Smooth muscle cell of trachea (primary cell): ENCODE measurements at places on chromosomes 16 and 17. TPM values are rescaled to one million over a fixed set of nuclear protein-coding genes. Genes with fewer than 3 reads are reported as not detected.

MMP25 gene
- 0.15 TPM in 1 of 2 replicates, not detected in the other for total RNA-seq

NPW gene
- 0.29 and 2.5 TPM in 2 replicates for total RNA-seq

TOP2A gene
- total RNA-seq = 6.5 and 149 TPM in 2 replicates

TPSAB1 gene
- total RNA-seq = not detected in 2 replicates

MSL1 gene
- total RNA-seq = 48.6 and 54.7 TPM in 2 replicates
